Mammary epithelial cell (primary cell): ENCODE measurements at places on chromosomes 12 and 14. TPM values are rescaled to one million over a fixed set of nuclear protein-coding genes. Genes with fewer than 3 reads are reported as not detected.

The SOX5 gene
- total RNA-seq, result under 0.01 TPM

The PDE3A gene
- not detected in 2 replicates for total RNA-seq

The LTB4R2 gene
- total RNA-seq, result 17.8 TPM

The RASSF9 gene
- total RNA-seq, result 7.1 and 7.6 TPM in 2 replicates

The TMEM229B gene
- total RNA-seq, result 2.0 and 3.0 TPM in 2 replicates

The ANKRD9 gene
- 24.0 TPM for total RNA-seq

The ACSM4 gene
- not detected for total RNA-seq

The LIMA1 gene
- total RNA-seq, result 398 and 527 TPM in 2 replicates

The FAM161B gene
- total RNA-seq, result 2.7 and 3.5 TPM in 2 replicates

The CLMN gene
- total RNA-seq, result 12.2 TPM

The WBP11 gene
- 12.0 TPM for total RNA-seq

The DEGS2 gene
- 0.17 TPM for total RNA-seq

The KRT73 gene
- not detected in 2 replicates for total RNA-seq

The CLEC9A gene
- total RNA-seq, result not detected in 2 replicates

The LRIG3 gene
- 25.7 and 45.5 TPM in 2 replicates for total RNA-seq

The DLST gene
- 123 and 145 TPM in 2 replicates for total RNA-seq

The INSM2 gene
- total RNA-seq, result not detected

The PLEKHG7 gene
- total RNA-seq, result not detected in 2 replicates

The GDF3 gene
- total RNA-seq, result not detected in 2 replicates

The WIF1 gene
- not detected for total RNA-seq

The FGF6 gene
- not detected in 2 replicates for total RNA-seq

The DEPDC4 gene
- total RNA-seq, result 0.83 TPM

The NINJ2 gene
- not detected in 2 replicates for total RNA-seq

The NABP2 gene
- total RNA-seq, result 37.5 and 45.2 TPM in 2 replicates

The ZNF891 gene
- 1.0 and 1.1 TPM in 2 replicates for total RNA-seq

The SLC35E3 gene
- total RNA-seq, result 5.5 TPM

The SLC41A2 gene
- total RNA-seq, result 17.8 TPM

The IL31 gene
- total RNA-seq, result not detected

The IL26 gene
- total RNA-seq, result not detected in 2 replicates

The NEMF gene
- 44.8 TPM for total RNA-seq

The KRT7 gene
- total RNA-seq, result 3,387 TPM

The ACOT6 gene
- not detected in 2 replicates for total RNA-seq

The TAMALIN gene
- not detected in 2 replicates for total RNA-seq

The CCDC38 gene
- 0.17 TPM for total RNA-seq

The ATL1 gene
- total RNA-seq, result 21.2 TPM

The DENND5B gene
- total RNA-seq, result 7.5 TPM

The UNG gene
- total RNA-seq, result 15.9 and 37.7 TPM in 2 replicates

The GYS2 gene
- total RNA-seq, result not detected in 2 replicates

The LTBP2 gene
- 64.8 and 104 TPM in 2 replicates for total RNA-seq

The C12orf50 gene
- 0.09 and 0.16 TPM in 2 replicates for total RNA-seq

The FAM181A gene
- 0.17 TPM for total RNA-seq

The MYRFL gene
- 0.17 TPM for total RNA-seq

The DAO gene
- not detected for total RNA-seq

The SVOP gene
- total RNA-seq, result under 0.01 TPM

The PLEK2 gene
- total RNA-seq, result 9.8 TPM

The BCL2L14 gene
- not detected in 2 replicates for total RNA-seq

The AKAP5 gene
- 0.67 TPM for total RNA-seq

The HVCN1 gene
- total RNA-seq, result not detected in 2 replicates

The ADAM20 gene
- total RNA-seq, result 1.8 TPM

The PCED1B gene
- 2.3 TPM for total RNA-seq
